ENCODE measurements at places on chromosomes 7 and 10. TPM values are rescaled to one million over a fixed set of nuclear protein-coding genes. Genes with fewer than 3 reads are reported as not detected.

Gene KIFBP
- total RNA-seq = 31.0 TPM

Gene NPM3
- total RNA-seq = 36.7 TPM

Gene PAPOLB
- total RNA-seq = not detected

Gene NODAL
- not detected for total RNA-seq

Gene SAMD9L
- total RNA-seq = 2.8 TPM

Gene SFRP4
- total RNA-seq = 0.21 TPM

Gene EGR2
- total RNA-seq = 0.44 TPM

- DNase-seq = no peak
Observed at GRCh38 chr7:5657901-5658300, 123.6 kb downstream of the RNF216 start.

- no peak for DNase-seq
Observed at GRCh38 chr10:75428434-75429158, 2.8 kb upstream of the LRMDA start.

DNA sequence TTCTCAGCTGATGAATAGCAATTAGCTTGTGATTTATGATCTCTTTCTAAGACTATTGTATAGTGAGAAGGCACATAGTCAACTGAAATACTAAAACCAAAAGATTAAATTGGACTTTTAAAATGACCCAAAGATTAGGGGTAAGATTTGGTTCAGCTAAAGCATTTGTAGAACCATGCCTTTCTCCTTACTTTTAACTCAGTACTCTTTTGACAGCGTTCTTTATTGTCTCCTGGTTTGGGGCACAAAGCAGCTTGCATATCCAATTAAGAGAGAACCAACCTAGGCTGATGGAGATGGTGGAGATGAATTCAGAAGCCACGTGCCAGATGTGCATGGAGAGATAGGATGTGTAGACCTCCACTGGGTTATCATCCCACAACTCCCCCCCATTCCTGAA is 45.8 kb downstream of the FHIP2A start:
- no peak for DNase-seq

- no peak for DNase-seq
Observed at GRCh38 chr10:33734393-33735155, 400.1 kb upstream of the NRP1 start.

- no peak for DNase-seq
Observed at GRCh38 chr10:34813626-34814222, 1.4 kb downstream of the PARD3 start.

DNA sequence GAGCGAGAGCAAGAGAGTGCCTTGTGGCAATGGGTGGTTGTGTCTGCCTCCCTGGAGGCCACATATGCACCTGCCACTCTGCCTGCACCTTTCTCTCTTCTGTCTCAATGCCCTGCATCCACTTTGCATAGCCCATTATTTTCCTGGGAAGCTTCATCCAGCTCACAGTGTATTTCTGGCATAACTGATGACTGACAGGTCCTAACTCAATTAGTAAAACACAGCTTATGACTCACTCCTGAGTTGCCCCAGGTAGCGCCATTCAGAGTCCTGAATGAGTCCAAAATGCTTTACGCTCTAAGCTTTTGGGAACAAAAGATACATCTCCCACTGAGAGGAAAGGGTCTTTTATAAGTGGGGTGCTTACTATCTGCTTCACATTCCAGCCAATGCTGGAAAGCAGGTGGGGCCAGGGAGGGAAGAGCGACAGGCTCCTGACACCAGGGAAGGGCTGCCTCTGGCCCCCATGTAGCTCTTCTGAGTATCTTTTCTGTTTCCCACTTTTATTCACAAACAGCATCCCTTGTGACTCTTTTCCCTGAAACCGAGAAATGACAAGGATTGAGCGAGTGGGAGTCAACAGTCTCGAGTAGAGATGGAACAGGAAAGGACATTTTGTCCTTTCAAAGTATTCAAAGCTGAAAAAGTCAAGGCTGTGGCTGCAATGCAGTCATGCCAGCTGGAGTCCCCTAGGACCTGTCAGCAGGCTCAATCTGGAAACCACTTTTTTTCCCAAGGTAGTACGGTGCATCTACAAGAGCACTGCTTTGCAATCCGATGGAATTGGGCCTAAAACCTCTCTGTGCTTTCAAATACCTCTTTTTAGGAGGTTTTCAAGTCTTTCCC is 479.3 kb upstream of the PODXL start:
- no peak for DNase-seq

- no peak for DNase-seq
Observed at GRCh38 chr10:24571870-24572450, 151.7 kb downstream of the ARHGAP21 start.

GRCh38 chr7:1123715-1124114 is 35.8 kb downstream of the GPER1 start:
- DNase-seq = no peak

DNA sequence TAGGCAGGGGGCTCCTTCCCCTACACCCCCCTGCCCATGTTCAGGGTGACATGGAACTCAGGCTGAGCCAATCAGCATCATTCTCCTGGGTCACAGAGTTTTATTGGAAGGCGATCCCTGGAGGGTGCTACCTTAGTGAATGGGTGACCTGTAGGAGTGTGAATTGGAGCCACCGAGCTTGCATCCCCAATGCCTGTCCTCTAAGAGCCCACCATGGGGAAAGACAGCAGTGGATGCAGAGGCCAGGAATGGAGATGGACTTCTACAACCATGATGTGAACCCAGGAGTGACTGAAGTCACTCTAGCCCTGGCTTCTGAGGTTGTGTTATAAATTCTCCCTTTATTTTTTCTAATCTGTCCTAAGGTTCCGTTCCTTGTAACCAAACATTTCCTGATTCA is 89.4 kb downstream of the CCDC71L start:
- DNase-seq = no peak

DNA sequence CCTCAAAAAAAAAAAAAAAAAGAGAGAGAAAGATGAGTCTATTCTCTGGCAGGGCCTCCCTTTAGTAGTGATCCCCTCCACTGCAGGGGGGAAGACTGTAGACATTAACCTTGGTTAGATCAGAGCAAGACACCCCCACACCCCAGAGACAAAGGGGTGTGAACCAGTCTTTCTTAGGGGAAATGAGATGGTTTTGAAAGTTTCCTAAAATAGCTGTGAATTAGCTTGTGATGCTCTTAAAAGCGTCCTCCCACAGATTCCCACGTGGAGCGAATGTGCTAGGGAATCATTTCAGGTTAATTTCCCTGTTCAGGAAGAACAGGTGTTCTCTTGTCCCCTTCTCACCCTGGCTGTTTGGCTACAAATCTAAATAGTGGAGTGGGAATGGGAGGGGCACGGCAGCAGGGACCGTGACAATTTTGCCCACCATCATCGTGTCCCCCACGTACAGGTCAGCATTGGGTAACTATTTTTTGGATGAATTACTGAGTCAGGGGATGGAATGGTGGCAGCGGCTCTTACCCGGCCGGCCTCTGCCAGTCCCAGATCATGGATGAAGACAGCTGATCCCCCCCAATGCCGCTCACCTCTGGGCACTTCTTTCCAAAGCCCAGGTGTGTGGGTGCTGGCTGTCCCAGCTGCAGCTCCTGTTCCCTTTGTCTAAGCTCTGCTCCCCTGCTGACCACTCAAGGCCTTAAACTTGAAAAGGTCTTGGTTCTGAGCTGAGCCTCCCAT is 152.9 kb downstream of the CCDC3 start:
- DNase-seq = no peak

DNA sequence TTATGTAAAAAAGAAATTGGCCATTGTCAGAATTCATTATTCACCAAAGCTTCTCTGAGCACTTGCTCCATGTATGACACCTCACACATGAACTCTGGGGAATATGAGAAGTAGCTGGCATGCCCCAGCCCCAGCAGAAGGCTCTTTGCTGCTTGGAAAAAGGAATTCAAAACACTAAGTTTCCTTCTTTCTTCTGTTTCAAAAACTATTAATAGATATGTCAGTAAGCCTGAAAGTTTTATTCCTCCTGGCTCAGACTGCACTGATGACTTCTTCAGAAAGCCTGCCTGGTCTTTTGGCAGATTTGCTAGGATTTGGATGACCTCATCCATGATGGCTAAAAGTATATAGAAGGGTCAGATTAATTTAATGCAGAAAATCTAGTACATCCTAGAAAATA is 511.0 kb downstream of the GFRA1 start:
- no peak for DNase-seq

DNA sequence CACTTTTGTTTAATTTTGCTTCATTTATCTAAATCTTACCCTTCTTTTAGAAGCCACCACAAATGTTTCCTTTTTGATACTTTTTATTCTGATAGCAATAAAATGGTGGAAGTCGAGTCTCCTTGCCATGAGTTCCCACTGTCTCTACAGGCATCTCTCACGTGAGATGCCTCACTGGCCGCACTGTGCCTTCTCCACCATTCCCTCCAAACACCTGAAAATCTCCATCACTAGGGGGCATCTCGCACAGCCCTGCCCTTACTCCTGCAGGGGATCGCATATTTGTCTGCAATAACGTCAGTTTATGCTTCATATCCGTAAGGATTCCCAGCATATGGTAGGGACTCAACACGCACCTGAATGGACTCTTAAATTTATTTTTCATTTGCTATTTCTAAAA is 56.3 kb upstream of the NCAPG2 start:
- DNase-seq = no peak

Measured in esophagus squamous epithelium (tissue), 5 donors.